Stimulated activated CD4-positive, alpha-beta T cell treated with anti-CD3 and anti-CD28 coated beads, TNF-alpha, amount 100 ng/mL, for 1 hour (primary cell): ENCODE measurements at places on chromosomes 5 and 9.

GRCh38 chr5:35026280-35026840 lies 21.4 kb downstream of the AGXT2 start:
- no peak for DNase-seq

DNA sequence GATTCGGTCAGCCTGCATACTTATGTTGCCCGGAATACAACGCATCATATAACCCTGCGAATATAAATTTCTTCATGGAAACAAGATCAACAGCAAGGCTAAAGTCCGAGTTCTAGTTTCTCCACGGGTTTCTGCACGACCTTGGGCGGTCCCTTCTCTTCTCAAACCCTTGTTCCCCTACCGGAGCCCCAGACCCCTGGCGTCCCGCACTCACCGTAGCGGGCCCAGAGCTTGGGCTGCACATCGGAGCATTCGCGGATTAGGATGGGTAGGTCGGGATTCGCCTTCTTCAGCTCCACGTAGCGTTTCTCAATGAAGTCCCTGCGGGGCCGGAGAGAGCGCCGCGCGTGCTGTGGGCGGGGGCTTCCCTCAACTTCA lies 399 bp downstream of the NDUFA2 start:
- no peak for DNase-seq

GRCh38 chr9:114310471-114311450 lies 12.1 kb upstream of the ORM1 start:
- no peak for DNase-seq

- no peak for DNase-seq
Measured at GRCh38 chr9:132560616-132561202, 21.7 kb upstream of the BARHL1 start.
